MM.1S (cell line): ENCODE measurements at places on chromosomes 3 and 15.

DNA sequence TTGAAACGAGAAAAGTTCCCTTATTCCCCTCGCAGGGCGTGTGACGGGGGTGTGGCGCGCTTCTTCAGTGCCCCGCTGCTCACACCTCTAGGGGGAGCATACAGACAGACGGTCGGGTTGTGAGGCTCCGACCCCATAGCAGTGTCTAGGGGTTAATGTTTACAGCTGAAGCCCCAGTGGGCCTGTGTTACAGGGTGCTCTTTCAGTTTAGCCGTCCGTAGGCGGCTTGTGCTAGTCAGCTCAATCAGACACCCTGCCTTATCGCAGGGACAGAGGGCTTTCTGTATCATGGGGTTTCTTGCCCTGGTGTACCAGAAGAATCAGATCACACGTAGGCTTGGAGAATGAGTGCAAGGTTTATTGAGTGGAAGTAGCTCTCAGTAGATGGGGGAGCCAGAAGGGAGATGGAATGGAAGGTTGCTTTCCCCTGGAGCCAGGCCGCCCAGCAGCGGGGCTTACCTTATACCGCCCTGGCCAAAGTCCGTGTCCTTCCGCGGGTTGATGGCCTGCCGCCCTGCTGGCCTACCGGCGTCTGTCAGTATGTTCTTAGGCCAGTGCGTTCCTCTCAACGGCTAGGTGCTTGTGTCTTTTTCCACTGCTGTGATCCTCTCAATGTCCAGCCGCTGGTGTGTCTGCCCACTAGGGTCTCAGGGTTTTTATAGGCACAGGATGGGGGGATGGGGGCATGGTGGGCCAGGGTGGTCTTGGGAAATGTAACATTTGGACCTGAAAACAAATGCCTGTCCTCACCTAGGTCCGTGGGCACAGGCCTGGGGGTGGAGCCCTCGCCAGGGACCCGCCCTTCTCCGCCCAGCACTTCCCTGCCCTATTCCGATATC is 32.2 kb upstream of the ACP3 start:
- DNase-seq = no peak

- DNase-seq = no peak
Measured at GRCh38 chr3:189652042-189652441, 20.9 kb downstream of the TP63 start.

DNA sequence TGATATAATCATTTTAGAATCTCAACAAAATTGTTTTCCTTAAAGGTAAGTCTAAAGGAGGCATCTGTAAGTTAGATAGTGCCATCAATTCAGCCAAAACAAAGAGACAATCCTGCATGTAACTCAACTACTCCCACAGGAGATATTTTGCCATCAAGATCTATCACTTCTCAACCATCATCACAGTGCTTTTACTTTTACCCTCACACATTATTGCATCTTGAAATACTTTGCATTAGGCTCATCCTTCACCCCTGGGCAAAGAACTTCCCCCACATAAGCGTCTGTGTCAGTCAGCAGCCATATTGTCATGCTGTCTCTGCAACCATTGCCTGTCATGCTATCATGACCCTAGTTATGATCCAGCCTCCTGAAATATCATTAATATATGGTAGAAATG is 54.9 kb upstream of the NLGN1 start:
- DNase-seq = no peak

GRCh38 chr3:135127946-135128470 is 332.9 kb downstream of the EPHB1 start:
- no peak for DNase-seq

- peak; percentile 96 for DNase-seq
Measured at GRCh38 chr3:46558184-46559043, 7.7 kb downstream of the LRRC2 start.

- DNase-seq = peak; percentile 53
Measured at GRCh38 chr3:138051947-138052802, 42.2 kb downstream of the CLDN18 start.

GRCh38 chr15:63565536-63566186 is 31.5 kb upstream of the FBXL22 start:
- DNase-seq = no peak

- DNase-seq = no peak
Measured at GRCh38 chr3:23389686-23390085, 186.6 kb downstream of the UBE2E2 start.

- DNase-seq = no peak
Measured at GRCh38 chr15:48939648-48940047, 24.1 kb downstream of the SHC4 start.

- no peak for DNase-seq
Measured at GRCh38 chr3:105688821-105689220, 180.0 kb downstream of the CBLB start.

DNA sequence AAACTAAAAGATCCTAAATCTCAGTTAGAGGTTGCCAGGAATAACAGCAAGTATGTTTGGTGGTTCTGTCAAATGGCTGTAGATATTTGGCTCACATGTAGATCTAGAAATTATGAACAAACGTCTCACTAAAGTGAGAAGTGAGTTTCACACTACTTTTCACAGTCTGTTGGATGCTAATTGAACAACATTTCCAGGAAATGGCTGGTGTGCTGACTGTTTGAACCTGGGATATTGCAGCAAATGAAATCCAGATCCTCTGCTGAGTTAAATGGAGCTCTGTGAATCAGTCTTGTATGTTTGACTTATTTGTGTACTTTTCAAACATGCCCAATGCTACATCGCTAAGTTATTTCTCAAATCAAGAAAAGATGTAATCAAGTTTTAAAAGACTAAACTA is 21.3 kb upstream of the RSL24D1 start:
- DNase-seq = no peak

DNA sequence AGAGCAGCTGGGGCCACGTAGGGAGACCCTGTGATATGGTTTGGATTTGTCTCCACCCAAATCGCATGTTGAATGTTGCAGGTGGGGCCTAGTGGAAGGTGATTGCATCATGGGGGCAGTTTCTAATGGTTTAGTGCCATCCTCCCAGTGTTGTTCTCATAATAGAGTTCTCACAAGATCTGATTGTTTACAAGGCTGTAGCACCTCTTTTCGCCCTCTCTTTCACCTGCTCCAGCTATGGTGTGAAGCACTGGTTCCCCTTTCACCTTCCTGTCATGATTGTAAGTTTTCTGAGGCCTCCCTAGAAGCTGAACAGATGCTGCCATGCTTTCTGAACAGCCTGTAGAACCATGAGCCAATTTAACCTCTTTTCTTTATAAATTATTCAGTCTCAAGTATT is 198.9 kb upstream of the CBLB start:
- no peak for DNase-seq

DNA sequence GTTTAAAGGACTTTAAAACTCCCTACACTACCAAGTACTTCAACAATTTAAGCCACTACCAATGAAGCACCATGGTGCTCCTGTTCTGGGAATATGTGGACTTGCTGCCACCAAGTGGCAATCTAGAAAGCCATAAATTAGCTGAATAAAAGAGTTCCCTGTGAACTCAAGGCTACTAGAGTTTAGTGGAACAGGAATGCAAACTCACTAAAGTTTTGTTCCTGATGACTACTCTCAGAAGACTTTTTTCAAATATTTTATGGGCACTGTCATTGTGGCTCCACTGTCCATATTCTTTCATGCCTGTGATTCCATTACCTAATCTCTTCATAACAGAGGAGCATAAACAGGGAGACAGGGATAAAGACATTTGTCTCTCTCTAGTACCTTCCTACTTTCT is 63.9 kb downstream of the TMCC1 start:
- DNase-seq = peak; percentile 53

DNA sequence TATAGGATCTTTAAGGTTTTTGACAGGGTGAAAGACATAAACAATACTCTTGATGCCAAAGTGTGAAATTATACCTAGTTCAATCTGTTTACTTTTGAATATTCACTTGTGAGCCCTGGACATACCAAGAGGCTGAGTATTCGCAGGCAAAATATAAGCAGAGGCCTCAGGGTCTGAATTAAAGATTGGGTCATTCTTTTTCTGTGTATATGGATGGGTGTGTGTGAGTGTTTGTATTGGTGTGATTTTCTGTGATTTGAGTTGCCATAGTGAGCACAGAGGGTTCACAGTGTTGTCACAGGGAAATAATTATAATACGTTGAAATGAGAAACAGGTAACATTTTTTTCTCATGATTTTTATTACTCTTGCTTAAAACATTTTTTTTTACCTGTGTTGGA is 770.7 kb upstream of the ALCAM start:
- no peak for DNase-seq

DNA sequence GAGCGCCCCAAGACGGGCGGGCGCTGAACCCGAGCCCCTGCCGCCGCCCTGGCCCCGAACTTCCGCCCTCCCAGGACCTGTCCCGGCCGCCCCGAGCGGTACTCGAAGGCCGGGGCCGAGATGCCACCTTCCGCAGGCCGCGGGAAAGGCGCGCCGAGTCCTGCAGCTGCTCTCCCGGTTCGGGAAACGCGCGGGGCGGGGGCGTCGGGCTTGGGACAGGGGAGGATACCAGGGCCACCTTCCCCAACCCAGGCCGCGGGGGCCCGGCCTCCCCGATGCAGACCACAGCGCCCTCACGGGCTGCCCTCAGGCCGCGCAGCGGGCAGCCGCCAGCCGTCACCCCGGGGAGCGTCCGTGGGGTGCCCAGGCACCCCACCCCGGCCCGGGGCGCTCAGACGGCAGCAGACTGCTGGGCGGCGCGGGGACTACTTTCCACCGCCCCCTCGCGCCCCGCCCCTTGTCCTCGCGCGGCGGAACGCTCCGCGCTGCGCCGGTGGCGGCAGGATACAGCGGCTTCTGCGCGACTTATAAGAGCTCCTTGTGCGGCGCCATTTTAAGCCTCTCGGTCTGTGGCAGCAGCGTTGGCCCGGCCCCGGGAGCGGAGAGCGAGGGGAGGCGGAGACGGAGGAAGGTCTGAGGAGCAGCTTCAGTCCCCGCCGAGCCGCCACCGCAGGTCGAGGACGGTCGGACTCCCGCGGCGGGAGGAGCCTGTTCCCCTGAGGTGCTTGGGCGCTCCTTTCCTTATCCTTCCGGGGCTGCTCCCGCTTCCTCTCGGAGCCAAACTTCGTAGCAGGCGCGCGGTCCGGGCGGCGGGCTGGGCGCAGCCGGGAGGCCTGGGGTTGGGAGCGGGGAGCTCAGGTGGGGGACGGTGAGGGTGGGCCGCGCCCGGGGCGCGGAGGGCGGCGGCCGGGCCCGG is at the start of gene CTNNB1:
TSS of gene CTNNB1 (plus strand) at position 556 of the 916 bp plus-strand sequence. CDS start 24,564 bp downstream, outside the sequence.
- DNase-seq = peak; percentile 89

DNA sequence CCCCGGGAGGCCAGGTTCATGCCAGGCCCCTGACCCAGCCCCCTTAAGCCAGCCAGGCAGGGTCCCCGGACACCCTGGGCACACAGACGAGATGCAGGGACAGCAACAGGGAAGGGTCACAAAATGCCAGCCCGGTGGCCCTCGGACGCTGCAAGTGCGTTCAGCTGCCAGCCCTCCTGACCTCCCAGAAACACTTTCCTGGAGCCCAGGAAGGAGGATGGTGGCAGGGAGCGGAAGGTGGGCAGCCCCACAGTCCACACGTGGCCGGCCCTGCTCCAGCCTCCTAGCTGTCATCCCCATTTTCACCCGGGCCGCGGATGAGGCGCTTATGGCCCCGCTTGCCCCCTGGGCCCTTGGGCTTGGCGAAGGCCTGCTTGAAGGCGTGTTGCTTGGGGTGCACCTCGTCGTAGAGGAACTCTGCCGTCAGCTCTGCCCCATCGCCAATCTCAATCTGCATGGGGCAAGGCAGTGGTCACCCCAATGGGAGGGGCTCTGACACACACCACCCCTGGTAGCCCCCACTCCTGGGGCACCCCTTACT is 3.4 kb upstream of the TLR9 start:
- no peak for DNase-seq

- no peak for DNase-seq
Measured at GRCh38 chr15:101198031-101198575, 53.7 kb downstream of the CHSY1 start.

DNA sequence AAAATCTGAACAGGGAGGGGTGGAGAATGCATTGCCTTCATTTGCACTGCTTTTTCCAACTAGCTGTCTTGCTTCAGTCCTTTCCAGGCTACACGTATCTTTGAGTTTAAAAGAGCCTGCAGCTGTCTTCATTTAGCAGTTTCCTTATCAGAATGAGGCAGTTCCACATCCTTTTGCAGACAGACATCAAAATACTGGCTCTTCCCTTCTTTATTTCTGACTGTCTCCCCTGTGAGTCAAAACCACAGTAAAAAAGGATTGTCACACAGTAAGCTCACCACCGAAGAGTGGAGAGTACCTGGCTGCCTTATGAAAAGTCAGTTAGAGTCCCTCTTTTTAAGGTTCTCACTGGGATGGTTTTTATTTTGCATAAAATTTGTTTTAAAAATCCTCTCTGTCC is 205.5 kb upstream of the CD96 start:
- no peak for DNase-seq

- no peak for DNase-seq
Measured at GRCh38 chr15:66912001-66912400, 153.4 kb upstream of the SMAD3 start.
